ENCODE measurements at places on chromosomes 12 and 14.

GRCh38 chr12:124218243-124218560 lies 76.7 kb upstream of the RFLNA start:
- peak; percentile 12 for DNase-seq

GRCh38 chr12:93042684-93043083 lies 113.6 kb upstream of the EEA1 start:
- no peak for DNase-seq

- peak; percentile 89 for DNase-seq
Measured at GRCh38 chr12:123942238-123942653, 30.4 kb downstream of the CCDC92 start.

DNA sequence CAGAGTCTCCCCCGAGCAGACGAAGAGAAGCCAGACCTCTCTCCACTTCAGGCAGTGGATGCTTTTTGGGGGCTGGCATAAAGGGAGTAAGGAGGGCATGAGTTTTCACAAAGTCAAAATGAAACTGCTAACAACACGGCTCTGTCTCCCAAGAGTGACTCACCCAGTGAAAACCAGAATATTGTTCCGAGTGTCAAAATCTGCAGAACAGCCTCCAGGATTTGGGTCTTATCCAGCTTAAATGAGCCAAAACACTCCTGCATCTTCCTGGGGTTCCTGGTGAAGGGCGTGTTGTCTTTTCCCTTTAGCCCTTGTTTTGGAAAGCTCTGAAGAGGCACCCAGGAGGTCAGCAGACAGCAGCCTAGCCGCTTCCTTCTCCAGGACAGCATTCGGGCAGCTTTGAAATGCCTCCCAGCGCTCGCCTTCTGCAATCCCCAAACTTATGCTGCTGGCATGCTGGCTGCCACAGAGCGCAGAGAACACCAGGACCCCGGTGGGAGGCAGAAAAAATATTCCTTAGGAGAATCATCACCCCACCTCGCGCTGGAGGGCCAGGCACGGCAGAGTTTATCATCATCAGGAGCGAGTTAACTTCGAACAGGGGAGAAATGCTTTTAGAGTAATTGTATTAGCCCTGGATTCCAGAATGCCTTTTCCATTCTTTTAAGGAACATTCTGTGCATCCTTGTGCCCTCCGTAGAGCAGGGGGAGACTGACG lies 117.7 kb upstream of the NCOR2 start:
- DNase-seq: peak; percentile 70

DNA sequence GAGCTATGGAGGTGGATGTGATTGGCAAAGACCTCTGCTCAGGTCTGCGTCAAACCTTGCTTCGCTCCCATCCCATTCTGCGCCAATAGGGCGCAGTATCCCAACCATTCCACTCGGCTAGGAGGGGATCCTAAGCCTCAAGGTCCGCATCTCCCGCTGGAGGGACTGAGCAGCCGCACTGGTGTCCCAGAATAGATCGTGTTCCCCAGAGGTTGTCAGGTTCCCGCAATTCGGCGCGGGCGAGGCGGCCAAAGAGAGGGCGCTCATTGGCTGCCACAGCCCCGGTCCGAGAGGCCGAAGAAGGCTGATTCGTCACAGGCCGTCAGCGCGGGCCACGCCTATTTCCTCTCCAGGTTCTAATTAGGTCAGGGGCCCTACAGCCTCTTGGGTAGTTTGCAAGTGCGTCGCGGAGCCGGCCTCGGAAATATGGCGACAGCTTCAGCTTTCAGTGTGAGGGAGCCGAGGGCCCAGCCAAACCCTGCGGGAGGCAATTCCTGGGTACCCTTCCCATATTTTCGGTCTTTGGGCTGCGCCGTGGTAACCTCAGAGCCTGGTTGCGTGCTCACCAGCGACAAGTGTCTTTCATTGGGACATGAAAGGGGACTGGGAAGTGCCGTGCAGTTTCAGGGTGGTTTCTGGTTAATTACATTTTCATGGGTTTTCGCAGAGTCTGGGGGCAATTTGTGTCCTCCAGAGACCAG lies 5.0 kb downstream of the OR10AD1 start:
- peak; percentile 97 for DNase-seq

- no peak for DNase-seq
Measured at GRCh38 chr14:63276016-63276415, 42.7 kb downstream of the GPHB5 start.

DNA sequence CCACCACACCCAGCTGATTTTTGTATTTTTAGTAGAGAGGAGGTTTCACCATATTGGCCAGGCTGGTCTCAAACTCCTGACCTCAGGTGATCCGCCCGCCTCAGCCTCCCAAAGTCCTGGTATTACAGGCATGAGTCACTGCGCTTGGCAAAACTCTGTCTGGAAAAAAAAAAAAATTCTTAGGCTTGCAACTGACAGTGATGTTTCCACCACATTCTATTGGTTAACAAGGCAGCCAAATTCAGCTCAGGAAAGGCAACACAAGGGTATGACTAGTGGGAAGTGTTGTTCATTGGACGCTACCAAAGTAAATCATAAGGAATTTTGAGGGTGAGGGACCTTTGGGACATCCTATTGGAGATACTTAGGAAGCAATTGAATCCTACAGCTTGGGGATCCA lies 2.9 kb upstream of the SBNO1 start:
- no peak for DNase-seq

DNA sequence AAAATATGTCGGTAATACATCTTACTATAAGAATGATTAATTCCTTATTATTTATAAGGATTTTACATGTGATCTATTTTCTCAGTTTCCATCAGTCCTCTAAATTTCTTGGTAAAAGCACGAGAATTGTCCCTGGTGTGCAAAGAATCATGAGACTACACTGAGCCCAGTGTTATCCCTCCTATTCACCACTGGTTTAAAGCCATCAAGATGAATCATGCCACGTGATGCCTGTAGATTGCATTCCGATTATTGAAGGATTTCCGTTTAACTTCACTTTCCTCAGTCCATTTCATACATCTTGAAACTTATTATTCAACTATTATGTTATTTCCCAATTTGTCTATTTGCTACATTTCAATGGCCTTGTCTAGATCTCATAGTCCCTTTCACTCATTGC lies 601.9 kb downstream of the GALC start:
- DNase-seq: no peak

GRCh38 chr12:57760347-57760982 lies 5.6 kb downstream of the MARCHF9 start:
- DNase-seq: no peak

DNA sequence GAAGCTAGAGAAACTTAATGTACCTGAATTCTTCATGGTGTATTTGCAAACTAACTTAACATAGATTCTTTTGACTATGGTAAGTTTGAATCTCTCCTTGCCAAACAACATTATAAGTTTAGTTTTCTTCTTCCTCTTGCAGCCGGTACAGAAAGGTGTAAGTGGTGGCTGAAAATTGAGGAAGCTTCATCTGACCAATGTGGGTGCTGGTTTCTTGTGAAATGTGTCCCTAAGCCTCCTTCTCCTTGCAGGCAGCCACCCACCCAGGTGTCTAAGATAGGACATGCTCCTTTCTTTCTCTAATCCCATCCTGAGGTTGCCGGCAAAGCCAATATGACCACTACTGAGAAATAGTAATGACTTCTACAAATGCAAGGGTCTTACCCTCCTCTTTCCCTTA lies 20.6 kb downstream of the GSG1 start:
- DNase-seq: no peak

All from EL (cell line).